ENCODE measurements at places on chromosomes 4 and X.
A peak's percentile ranks its signal among the peaks of the same experiment; 100 is the strongest.

DNA sequence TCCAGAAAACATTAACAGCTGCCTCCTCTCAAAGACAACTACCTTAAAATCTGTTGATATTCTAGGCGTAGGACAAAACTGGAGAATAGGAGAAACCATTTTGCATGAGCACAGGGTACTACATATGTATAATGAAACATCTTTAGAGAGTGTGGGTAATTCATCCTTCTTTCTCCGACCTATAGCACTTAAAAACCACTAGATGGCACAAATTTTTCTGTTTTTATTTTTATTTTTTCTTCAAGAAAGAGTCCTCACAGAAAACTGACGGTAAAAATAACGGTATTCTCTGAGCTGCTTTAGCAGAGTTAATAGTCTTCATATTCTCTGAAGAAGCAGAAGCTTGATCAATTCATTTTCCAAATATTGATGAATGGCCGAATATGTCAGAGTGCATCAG is 14.6 kb downstream of the SMIM31 start:
- DNase-seq: no peak

- no peak for DNase-seq
Measured at GRCh38 chr4:3423952-3424351, 17.8 kb upstream of the HGFAC start.

- DNase-seq: no peak
Measured at GRCh38 chrX:45142185-45142584, 58.5 kb downstream of the DIPK2B start.

- peak; percentile 77 for DNase-seq
Measured at GRCh38 chr4:26787461-26788340, 72.9 kb upstream of the STIM2 start.

DNA sequence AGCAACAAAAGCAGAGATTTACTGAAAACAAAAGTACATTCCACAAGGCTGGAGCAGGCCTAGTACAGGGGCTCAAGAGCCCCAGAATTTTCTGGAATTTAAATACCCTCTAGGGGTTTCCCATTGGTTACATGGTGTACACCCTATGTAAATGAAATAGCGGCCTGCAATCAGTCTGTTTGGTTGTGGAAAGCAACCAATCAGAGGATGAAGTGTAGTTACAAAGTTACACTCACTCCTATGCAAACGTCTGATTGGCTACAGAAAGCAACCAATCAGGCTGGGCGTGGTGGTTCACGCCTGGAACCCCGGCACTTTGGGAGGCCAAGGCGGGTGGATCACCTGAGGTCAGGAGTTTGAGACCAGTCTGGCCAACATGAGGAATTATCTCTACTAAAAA is 13.8 kb upstream of the TXLNG start:
- DNase-seq: no peak

DNA sequence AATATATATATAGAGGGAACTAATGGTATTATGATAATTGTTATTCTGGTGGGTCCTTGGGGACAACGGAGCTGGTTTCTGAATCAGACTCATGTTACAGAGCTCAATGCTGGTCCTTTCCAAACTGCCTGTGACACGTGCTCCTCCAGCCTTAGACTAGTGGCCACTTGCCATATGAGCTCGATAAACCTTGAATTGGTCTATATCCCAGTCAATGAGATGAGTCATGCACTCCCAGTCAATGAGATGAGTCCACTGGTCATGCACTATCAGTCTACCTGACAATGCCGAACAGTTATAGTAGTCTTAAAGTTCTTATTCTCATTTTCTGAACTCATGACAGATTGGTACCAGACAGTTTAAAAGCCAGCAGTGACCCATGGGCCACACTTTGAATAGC is 325.2 kb downstream of the LDB2 start:
- no peak for DNase-seq

GRCh38 chr4:176270669-176271068 is 1.6 kb upstream of the ASB5 start:
- DNase-seq: no peak

- DNase-seq: no peak
Measured at GRCh38 chr4:115844180-115844579, 730.8 kb upstream of the NDST4 start.

DNA sequence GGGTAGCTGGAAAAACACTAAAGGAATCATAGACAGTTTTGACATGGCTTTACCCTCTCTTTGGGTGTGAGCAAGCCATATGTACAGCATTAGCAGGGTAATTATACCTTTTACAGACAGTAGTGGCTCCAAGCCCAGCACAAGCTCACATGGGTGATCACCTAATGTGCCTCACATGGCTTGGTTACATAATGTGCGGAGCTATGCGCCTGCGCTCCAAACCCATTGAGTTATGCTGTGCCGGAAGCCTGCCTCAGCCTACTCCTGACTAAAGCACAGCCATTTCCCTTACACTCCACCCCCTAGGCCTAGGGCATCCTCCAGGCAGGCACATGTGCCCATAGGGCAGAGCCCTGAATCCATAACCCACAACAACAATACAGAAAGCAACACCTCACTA is 6.5 kb upstream of the TSPAN5 start:
- DNase-seq: peak; percentile 19

Measured in COR-L47 (cell line).